CD4-positive, alpha-beta T cell treated with Interleukin-15 for 4 hours (primary cell): ENCODE measurements at places on chromosomes 3 and 15.
A peak's percentile ranks its signal among the peaks of the same experiment; 100 is the strongest.

GRCh38 chr3:37997791-37998370 lies 7.3 kb downstream of the VILL start:
- no peak for DNase-seq

GRCh38 chr3:187746442-187747281 lies 1.4 kb upstream of the BCL6 start:
- DNase-seq: no peak

GRCh38 chr3:107218864-107219269 lies 158.4 kb upstream of the CCDC54 start:
- DNase-seq: no peak

GRCh38 chr15:99185414-99186130 lies 63.8 kb downstream of the TTC23 start:
- DNase-seq: no peak

GRCh38 chr15:68695061-68695595 lies 116.3 kb downstream of the CORO2B start:
- DNase-seq: no peak

DNA sequence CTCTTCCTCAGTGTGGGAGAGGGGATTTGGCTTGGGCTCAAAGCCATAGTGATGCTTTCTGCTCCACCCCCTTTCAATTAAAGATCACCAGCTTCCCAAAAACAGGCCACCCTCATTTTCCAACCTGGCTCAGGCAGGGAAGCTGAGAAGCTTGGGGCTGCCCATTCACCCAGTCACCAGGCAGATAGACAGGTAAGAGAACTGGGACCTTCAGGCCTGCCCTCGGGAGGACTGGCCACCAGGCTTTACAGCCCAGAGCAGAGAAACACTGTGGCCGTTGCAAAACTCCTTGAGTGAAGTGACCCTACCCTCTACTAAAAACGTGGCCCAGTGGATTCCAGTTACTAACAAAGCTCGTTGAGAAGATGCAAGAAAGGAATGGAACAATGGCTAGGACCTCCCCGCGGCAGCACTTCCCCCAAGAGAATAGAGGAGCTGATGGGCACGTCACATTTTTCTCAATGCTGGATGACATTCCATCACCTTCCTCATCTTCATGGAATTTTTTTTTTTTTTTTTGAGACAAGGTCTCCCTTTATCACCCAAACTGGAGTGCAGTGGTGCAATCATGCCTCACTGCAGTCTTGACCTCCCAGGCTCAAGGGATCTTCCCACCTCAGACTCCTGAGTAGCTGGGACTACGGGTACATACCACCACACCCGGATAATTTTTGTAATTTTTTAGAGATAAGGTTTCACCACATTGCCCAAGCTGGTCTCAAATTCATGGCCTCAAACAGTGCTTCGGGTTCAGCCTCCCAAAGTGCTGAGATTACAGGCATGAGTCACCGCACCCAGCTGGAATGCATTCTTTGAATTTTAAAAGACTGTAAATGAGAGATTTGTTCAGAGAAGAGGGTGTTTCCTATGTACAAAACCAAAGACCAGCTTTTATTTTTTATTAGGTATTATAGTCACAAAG lies 37.9 kb downstream of the LIPC start:
- DNase-seq: no peak

DNA sequence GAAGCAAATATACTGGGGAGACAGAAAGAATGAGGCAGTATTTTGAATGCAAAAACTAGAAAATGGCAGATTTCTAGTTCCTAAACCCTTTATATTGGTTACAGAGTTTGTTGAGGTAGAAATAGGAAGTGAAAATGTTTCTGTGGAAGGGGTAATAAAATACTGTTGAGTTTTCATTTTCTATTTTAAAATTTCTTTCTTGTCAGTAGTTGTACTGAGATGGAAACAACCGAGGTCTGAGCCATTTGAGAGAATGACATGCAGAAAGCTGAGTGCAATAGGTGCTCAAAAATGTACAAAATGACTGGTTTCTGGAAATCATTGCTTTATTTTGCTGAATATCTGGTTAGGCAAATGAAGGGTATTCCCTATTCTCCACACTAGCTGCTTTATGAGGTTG lies 361.4 kb downstream of the CHL1 start:
- DNase-seq: no peak

GRCh38 chr15:68781766-68782588 lies 38.7 kb downstream of the ANP32A start:
- peak; percentile 12 for DNase-seq

- DNase-seq: no peak
Measured at GRCh38 chr3:172546105-172546504, 22.9 kb upstream of the TNFSF10 start.

- DNase-seq: no peak
Measured at GRCh38 chr3:21789730-21790129, 38.7 kb upstream of the ZNF385D start.

DNA sequence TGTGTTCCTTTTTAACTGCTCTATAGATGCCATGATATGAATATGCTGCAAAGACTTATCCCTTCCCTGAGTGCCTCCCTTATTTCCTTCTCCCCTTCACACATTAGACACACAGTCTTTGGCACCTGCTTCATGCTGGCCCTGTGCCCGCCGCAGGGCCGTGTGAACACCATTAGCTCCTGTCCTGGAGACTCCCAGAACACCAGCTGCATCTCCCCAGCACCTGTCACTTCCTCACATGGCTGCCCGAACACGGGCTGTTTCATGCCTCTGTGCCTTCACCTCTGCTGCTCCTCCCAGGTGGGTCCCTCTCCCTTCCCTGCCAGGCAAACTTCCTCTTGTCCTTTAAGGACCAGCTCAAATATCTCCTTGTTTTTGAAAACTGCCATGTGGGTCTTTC lies 40.5 kb upstream of the SEC13 start:
- DNase-seq: no peak

DNA sequence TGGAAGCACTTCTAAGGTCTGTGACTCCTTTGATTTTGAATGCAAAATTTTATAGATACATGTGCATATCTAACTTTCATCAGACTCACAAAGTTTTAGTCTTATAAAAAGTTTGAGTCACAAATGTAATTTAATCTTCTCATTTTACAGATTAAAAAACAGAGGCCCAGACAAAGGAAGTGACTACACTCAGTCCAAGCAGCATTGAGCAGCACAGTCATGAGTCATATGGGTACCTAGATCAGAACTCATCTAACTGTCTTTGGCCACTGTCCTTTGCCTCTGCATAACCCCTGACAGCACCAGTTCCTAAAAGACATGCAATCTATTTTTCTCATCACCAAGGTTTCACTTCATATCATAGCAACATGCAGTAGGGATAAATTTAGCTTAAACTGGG lies 210.7 kb upstream of the KCNH8 start:
- no peak for DNase-seq

DNA sequence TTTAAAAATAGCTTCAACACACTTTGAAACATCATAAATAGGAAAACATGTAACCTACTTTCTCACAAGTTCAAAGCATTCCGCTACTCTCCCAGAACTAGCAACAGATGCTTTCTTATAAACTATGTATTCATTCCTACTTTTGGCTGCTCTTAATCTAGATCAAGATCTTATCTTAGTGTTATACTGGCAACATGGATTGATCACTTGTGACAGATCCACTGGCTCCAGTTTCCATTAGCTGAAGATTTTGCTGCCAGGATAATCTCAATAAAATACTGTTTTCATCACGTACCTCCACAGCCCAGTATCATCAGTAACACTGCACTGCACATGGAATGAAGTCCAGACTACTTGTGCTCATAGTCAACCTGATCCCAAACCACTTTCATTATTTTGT lies 491.7 kb upstream of the AGTR1 start:
- DNase-seq: no peak

DNA sequence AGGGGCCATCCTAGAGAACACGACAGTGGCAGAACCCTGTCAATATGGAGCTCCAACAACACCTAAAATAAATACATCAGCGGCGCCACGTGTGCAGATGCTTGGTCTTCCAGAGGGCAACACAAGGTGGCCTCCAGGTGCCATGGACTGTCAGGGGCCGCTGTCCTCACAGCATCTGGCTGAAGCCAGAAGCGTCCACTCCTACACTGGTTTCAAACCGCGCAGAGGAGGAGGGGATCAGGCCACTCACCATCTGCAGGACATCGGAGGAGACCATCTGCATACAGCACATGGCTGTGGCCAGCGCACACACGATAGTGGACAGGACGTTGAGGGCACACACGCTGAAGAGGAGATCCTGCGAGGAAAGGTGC lies 118.2 kb downstream of the NSMCE3 start:
- no peak for DNase-seq

DNA sequence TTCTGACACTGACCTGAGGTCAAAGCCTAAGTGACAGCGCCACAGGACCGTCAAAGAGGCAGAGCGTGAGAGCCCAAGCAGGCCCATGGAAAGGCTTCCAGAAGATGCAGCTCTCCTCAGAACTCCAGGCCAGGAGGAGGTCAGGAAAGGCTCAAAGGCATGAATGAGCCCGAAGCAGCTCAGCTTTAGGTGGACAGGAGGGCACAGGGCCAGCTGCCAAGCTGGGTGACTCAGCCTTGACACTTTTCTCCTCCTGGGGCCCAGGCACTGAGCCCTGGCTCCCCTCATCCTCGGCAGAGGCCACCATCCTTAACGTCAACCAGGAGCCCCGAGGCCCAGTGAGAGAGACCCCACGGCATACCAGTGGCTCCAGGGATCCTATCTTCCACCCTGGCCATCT lies 62.9 kb downstream of the ADCY5 start:
- no peak for DNase-seq

DNA sequence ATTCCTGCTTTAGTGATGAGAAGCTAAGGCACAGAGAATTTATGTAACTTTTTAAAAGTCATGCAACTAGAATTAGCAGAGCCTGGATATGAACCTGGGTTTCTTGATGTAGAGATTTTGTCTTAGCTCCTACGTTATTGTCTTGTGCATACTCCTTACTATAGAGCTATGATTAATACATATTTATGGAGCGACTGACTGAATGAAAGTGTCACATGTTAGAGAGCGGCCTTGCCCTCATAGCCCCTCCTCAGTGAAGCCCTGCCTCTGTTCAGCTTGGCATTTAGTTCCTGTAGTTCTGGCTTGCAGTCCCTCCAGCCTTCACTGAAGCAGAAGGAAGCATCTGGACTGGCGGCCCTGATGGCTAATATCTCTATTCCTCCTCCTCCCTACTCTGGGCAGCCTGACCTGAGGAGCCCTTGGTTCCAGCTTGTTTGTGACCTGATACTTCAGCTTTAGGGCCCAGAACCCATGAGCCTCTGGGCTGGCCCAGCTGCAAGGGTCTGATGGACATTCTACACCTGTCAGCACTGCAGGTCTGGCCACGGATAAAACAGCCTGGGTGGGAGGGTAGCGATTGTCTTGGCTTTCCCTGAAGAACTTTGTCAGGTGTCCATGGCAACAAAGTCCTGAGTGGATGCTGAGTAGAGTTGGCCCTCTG lies 13.4 kb upstream of the AGBL1 start:
- no peak for DNase-seq

DNA sequence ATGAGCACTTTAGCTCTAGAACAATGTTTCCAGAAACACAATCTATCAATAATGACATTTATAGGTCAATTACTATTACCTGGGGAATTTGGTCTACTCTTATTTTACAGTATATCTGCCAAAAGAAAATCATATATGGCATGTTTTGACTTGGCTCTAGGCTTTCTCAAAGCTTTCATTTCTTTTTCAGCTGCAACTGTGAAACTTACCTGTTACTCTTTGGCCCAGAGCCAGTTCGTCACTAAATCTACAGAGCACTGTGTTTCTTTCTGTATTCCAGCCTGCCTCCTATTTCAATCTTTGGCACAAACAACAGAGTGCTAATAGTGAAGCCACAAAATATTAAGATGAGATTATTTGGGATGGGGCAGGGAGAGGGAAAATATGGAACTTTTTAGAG lies 76.0 kb downstream of the P2RY1 start:
- no peak for DNase-seq

- DNase-seq: no peak
Measured at GRCh38 chr3:55731741-55732140, 244.6 kb upstream of the WNT5A start.

DNA sequence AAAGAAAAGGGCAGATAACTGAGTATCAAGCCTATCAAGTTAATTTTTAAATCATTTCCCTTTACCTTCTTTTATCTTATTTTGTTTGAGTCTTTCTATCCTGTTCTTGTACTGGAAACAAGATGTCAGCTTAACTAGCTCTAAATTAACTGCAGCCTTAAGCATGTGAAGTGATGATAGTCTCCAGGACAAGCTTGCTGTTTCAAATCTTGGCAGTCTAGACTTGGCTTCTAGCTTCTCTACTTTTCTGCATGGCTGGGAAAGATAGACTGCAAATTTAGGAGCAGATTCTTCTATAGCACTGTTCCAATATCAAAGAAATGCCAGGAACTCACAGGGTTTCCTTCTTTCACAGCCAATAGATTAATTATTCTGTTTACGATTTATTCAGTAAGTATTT lies 1034.4 kb downstream of the TUSC7 start:
- no peak for DNase-seq

- no peak for DNase-seq
Measured at GRCh38 chr3:70984776-70985482, 598.6 kb downstream of the FOXP1 start.

DNA sequence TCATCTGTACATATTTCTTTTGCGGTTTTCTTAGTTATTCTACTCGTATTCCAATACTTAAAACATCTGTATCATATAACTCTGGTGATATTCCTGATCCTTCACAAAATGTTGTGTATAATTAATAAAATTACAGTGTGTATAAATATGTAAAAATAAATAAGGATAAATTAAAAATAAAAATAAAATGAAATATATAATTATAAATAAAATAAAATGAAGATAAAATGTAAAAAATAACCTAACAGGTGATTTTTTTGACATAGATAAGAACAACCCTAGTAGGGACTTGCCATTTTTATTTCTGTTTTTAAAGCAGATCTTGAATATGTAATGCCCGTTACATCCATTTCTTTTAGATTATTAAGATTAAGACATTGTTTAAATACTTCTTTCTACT lies 25.6 kb downstream of the IL1RAP start:
- no peak for DNase-seq

- no peak for DNase-seq
Measured at GRCh38 chr15:89231832-89232231, 10.5 kb upstream of the RLBP1 start.

- no peak for DNase-seq
Measured at GRCh38 chr3:46361408-46362283, 7.7 kb downstream of the CCR2 start.

DNA sequence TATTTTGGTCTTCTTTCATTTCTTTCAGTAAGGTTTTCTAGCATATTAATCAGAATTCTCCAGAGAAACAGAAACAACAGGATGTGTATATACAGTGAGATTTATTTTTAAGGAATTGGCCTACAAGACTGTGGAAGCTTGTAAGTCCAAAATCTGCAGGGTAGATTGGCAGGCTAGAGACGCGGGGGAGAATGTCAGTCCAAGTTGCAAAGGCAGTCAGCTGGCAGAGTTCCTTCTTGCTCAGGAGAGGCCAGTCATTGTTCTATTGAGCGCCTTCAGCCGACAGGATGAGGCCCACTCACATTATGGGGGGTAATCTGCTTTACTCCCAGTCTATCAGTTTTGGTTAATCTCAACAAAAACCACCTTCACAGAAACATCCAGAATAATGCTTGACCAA lies 133.4 kb upstream of the UBE3A start:
- no peak for DNase-seq

- no peak for DNase-seq
Measured at GRCh38 chr15:27241943-27242342, 271.0 kb downstream of the GABRG3 start.
